ENCODE measurements at places on chromosomes 16 and 17. TPM values are rescaled to one million over a fixed set of nuclear protein-coding genes. Genes with fewer than 3 reads are reported as not detected.

The FBXW10 gene
- total RNA-seq, result not detected

The NPTX1 gene
- 2.5 TPM for total RNA-seq

The KRT24 gene
- not detected for total RNA-seq

The ARL5C gene
- not detected for total RNA-seq

The SLC9A5 gene
- 3.5 TPM for total RNA-seq

The MSLN gene
- not detected for total RNA-seq

The MRPL58 gene
- 36.2 TPM for total RNA-seq

The PRSS33 gene
- 0.17 TPM for total RNA-seq

The TBC1D26 gene
- total RNA-seq, result 0.31 TPM

The TMEM208 gene
- 30.5 TPM for total RNA-seq

The SHISA9 gene
- not detected for total RNA-seq

The MEFV gene
- total RNA-seq, result 0.23 TPM

The PITPNM3 gene
- total RNA-seq, result 0.77 TPM

The ASIC2 gene
- not detected for total RNA-seq

The TAOK1 gene
- 51.6 TPM for total RNA-seq

The RSKR gene
- 24.9 TPM for total RNA-seq

The CDH1 gene
- 0.51 TPM for total RNA-seq

The HAGHL gene
- total RNA-seq, result 25.8 TPM

The CDH16 gene
- total RNA-seq, result not detected

The SCGB1C2 gene
- total RNA-seq, result not detected

The OR1A2 gene
- total RNA-seq, result not detected

The ZNF423 gene
- not detected for total RNA-seq

All from activated naive CD8-positive, alpha-beta T cell treated with anti-CD3 and anti-CD28 coated beads, Interleukin-2, amount 10 ng/mL, durations not matched to agents 7 days and 5 days (primary cell).